ENCODE measurements at places on chromosomes 5 and 9.

DNA sequence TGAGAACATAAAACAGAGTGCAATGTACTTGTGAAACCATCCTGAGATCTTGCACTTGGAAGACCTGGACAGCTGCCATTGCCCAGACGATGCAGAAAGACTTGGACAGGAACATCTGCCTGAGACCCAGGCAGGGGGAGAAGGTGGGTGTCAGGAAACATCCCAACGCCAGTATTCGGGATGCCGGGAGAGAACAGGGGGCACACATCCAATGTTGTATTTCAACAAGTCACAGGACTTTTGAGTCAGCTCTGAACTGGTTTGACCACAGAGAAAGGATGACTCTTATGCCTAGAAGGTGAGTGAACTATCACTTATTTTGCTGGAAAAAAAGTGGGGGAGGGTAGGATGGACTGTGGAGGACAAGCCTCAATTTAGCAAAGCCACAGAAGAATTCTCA lies 124.6 kb downstream of the ROR2 start:
- DNase-seq, result no peak

DNA sequence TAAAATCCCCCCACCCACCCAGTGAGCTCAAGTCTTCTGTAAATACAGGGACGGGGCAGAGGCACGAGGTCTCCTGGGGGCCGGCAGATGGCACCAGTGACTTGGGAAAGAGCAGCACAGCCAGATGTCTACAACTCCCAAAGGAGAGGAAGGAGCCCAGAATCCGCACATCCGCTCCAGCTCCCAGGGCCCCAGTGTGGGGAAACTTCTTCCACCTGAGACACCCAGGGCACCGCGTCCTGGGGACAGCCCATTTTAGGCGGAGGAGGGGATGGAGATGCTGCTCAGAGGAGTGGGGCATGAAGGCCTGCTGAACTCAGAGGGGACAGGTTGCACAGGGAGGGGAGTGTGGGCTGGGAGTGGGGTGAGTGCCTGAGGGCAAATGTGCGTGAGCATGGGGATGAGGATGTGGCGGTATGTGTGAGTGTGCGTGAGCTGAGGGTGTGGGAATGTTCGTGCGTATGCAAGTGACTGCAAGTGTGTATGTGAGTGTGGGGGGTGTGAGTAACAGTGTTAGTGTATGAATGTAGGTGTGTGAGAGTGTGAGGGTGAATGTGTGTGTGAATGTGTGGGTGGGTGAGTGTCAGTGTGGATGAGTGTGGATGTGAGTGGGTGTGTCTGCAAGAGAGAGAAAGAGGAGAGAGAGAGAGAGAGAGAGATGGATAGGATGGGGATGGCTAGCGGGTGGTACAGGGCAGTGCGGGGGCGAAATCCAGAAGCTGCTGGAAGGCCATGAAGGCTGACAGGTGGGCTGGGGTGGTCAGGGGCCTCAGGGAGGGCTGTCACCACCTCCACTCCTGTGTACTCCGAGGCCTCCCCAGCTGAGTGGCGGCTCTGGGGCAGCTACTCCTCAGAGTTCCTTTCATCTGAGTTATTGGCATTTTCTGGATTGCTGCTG lies 63.5 kb downstream of the DUSP1 start:
- no peak for DNase-seq

DNA sequence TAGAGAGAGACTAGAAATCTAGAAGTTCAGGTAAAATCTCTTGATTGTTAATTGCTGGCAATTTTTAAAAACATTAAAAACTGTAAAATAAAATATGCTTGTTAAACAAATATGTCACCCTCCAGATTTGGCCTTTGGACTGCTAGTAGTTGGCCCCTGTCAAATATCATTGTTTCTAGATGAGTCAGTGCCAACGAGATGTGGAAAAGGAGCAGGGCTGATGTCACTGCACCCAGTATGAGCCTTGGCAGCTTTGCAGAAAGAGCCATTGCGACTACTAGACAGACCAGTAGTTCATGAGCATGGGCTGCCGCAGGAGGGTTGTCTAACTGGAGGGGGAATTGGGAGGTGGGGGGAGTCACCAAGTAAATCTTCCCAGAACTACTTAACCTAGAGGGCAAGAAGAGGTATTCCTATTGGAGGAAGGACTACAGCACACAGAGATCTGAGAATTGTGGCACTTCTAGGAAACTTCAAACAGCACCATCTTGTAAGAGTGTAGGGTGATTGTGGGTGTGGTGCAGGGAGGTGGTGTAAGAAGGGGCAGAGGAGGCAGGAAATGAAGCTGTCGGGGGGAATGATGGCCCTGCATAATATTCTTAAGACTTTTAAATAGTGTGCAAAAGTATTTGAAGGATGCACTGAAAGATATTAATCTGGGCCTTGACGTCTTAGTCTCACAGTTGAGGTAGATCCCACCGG lies 7.1 kb upstream of the DOCK2 start:
- no peak for DNase-seq

- no peak for DNase-seq
These were observed 149.5 kb upstream of the LHFPL2 start for GRCh38 chr5:78797936-78798672.

DNA sequence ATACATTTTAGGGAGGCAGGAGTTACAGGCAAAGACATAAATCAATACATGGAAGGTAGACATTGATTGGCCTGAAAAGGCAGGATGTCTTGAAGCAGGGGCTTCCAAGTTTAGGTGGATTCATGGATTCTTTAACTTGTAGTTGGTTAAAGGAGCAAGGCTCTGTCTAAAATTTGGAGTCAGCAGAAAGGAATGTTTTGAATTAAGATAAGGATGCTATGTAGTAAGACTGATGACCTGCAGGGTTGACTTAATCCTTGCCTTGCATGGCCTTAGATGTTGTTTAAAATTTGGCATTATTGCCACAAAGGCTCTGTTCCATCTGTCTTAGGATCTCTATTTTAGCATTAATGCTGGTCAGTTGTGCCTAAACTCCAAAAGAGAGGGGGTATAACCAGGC lies 171.3 kb downstream of the C5orf15 start:
- DNase-seq, result no peak

GRCh38 chr5:150410524-150411244 lies 2.0 kb downstream of the CD74 start:
- DNase-seq, result peak; percentile 74

- DNase-seq, result no peak
These were observed 127.2 kb downstream of the DOCK8 start for GRCh38 chr9:341634-342421.

DNA sequence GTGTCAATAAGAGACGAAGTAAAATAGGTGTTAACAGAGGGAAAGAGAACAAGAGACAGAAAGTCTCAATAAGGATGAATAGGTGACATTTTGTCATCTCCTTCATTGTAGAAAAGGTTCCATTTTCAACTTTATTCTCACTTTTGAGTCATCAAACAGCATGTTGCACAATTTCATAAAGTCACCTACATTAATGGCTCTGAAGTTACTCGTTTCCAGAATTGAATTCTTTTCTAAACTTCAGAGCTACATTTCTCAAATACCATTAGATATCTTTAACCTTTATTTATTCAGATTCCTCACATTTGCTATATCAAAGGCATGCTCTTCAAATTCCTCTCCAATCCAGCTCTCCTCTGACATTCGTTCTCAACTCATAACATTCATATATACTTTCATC lies 13.1 kb downstream of the ADAMTS6 start:
- DNase-seq, result no peak

GRCh38 chr5:77635067-77635916 lies 3.2 kb downstream of the OTP start:
- no peak for DNase-seq

- no peak for DNase-seq
These were observed at the start of gene RASEF for GRCh38 chr9:83062651-83063527. RASEF (minus strand) TSS chr9:83063142; CDS start chr9:83062867, 275 bp downstream.

DNA sequence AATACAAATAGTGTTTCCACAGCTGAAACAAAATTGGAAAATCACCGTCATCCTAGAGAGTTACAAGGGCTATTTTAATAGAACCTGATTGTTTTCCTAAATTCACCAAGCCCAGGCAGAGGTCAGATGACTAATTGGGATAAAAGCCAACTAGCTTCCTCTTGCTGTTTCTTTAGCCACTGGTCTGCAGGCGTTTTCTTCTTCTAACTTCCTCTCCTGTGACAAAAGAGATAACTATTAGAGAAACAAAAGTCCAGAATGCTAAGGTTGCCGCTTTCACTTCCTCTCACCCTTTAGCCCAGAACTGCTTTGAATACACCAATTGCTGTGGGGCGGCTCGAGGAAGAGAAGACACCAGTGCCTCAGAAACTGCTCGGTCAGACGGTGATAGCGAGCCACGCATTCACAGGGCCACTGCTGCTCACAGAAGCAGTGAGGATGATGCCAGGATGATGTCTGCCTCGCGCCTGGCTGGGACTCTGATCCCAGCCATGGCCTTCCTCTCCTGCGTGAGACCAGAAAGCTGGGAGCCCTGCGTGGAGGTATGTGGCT lies at the start of gene TLR4:
TSS of gene TLR4 (plus strand) at position 380 of the 552 bp plus-strand sequence. CDS start at position 450, 70 bp downstream.
- DNase-seq, result peak; percentile 22

DNA sequence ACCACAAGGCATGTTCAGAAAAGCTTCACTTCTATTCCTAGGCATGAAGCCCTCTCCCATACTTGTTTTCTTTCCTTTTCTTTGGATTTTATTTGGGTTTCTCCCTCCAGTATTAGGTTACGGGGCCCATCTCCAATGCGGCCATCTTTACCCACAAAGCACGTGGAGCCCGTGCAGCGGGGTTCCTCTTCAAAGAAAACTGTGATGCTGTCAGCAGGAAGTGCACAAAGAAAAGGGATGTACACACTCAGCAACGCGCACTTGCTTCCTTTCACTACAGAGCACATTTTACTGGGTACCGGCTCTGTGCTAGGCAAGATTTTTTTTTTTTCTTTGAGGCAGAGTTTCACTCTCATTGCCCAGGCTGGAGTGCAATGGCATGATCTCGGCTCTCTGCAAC lies 106.6 kb downstream of the COL23A1 start:
- DNase-seq, result peak; percentile 59

- DNase-seq, result no peak
These were observed 76.9 kb downstream of the IPO11 start for GRCh38 chr5:62489471-62489870.

DNA sequence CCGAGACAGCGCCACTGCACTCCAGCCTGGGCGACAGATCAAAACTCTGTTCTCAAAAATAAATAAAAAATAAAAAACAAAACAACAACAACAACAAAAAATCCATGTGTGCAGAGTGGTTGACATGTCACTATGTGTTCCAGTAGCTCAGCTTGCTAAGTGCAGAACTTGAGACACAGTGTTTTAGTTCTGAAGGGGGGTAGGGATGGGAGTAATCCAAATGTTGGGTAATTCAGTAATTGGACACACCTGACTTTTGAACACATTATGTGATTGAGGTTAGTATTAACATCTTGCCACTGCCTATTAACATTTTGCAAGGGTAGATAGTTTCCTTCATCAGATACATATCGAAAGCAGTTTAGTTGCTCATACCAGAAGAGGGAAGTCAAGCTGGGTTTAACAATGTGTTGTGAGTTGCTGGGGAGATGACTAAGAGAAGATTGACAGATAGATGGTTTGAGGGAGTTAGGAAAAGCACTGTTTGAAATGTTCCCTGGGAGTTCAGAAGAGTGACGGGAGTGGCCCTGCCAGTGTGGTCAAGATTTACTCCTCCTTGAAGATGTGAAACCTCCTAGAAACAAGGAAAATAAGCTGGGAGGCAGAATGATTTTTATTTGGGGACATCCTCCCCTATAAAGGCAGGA lies 928 bp downstream of the HACD4 start:
- DNase-seq, result peak; percentile 45

- no peak for DNase-seq
These were observed 16.8 kb downstream of the SEMA5A start for GRCh38 chr5:9529041-9529480.

GRCh38 chr5:35789732-35790456 lies 66.8 kb upstream of the IL7R start:
- DNase-seq, result peak; percentile 43

DNA sequence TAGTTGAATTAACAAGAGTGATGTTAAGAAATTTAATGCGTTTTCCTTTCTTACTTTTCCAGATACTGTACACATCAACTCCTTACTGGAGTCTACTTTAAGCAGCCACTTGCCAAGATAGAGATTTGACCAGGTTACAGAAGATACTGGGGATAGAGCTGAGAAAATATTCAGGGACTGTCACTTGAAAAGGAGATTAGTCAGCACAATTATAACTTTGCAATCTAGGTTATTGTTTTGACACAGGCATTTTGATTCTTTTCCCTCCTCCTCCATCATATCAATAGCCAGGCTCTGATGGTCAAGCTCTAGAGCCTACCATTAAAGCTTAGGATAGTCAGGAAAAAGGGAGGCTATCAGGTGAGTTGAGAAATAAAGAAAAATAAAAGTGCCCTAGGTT lies 345.9 kb upstream of the ITGA1 start:
- no peak for DNase-seq

- no peak for DNase-seq
These were observed 784.6 kb upstream of the NUDT12 start for GRCh38 chr5:104347119-104347708.

DNA sequence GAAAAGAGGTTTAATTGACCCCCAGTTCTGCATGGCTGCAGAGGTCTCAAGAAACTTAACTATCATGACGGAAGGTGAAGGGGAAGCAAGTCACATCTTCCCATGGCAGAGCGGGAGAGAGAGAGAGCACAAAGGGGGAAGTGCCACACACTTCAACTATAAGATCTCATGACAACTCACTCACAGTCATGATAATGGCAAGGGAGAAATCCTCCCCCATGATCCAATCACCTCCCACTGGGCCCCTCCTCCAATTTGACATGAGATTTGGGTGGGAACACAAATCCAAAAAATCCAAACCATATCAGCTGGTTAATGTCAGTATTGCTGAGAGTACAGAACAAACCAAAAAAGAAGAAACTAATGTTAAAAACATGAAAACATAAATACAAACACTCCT lies 120.2 kb downstream of the STARD4 start:
- no peak for DNase-seq

DNA sequence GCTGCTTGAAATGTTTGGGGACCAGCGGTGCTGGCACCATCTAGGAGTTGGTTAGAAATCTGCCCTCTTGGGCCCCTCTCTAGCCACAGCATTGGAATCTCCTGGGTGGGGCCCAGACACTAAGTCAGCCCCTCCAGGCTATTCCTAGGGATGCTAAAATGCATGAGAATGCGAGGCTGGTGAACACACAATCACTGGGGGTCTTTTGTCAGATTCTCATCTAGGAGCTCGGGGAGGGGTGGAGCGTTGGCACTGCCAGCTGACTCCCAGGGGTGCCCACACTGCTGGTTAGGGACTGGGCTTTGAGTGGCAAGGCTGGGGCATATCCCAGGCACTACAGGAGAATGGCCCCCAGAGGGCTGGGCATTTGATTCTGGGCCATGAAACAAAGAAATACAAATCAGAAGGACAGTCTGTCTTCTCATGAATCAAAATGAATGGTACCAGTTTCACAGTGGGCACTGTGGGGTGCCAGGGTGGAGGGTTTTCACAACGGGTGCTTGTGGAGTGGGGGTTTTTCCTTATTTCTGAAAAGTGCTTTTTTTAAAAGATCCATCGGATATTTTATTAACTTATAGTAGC lies 127.8 kb upstream of the RAPGEF1 start:
- no peak for DNase-seq

Measured in CD4-positive, alpha-beta T cell treated with Interleukin-21 for 1 hour (primary cell).